Stimulated activated CD4-positive, alpha-beta T cell treated with anti-CD3 and anti-CD28 coated beads, TNF-alpha, amount 100 ng/mL, for 4 hours (primary cell): ENCODE measurements at places on chromosomes 12 and 14.

DNA sequence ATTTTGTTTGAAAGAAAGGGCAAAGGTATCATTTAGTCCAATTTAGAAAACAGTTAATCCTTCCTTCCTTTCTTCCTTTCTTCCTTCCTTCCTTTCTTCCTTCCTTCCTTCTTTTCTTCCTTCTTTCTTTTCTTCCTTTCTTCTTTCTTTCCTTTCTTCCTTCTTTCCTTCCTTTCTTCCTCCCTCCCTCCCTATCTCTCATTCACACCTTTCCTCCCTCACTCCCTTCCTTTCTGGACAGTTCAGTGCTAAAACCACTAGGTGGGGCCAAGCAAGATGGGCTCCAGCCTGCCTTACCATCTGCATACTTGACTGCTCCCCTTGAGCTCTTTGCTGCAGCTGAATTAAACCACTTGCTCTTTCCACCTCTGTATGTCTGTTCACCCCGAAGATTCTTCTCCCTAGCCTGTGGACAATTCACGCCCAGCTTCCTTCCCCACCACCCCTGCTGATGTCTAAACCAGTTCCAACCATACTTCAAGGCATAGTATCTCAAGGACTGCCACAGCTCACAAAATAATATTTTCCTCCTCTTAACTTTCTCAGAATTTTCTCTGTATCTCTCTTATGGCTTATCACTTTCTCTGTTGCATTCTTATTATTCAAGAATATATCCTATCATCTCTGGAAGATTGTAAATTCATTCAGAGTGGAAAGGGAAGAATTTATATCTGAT, 78.0 kb downstream of the DBX2 start:
- no peak for DNase-seq

DNA sequence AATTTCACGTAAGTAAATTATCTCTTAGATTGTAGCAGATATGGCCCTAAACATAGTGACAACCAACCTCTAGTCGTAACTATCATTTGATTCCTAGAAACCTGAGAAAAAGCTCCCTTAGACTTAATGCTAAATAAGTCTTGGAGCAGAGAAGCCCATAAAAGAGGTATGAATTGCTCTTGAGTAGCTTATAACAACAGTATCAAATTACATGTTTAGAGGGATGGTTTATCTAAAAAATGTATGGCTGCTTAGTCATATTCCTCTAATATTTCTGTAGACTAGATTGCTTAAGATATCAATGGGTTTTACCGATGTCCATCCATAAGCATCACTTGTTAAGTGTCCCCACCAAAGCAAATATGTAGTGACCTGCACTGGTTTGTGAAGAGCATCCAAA, 259.7 kb downstream of the NELL2 start:
- no peak for DNase-seq

GRCh38 chr14:51676549-51676948, 24.8 kb downstream of the FRMD6 start:
- DNase-seq, result no peak

DNA sequence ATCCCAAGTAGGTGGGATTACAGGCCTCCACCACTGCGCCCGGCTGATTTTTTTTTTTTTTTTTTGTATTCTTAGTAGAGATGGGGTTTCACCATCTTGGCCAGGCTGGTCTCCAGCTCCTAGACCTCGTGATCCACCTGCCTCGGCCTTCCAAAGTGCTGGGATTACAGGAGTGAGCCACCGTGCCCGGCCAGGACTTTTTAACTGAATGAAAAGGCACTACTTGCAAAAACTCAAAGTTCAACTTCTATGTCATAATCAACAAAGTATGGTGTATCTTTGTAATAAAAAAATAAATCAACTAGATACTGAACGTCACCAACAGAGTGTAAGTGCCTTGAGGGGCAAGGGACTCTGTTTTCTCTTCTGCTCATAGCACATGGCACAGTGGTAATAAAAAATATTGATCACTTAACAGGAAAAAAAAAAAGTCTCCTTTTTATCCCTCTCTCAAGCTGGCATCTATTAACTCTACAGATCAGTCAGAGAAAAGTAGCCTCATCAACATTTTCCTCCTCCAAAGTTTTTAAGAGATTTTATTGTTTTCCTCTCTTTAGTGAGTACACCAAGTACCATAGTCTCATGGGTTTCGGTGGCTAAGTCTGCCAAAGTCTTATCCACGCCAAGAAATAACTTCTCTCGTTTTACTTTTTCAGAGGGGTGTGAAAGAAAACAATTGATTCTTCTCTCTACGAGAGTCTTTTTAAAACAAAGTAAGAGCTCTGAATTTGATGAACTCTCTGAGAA, 10.6 kb upstream of the FOXN3 start:
- no peak for DNase-seq

GRCh38 chr12:124720004-124720680, 143.5 kb downstream of the SCARB1 start:
- DNase-seq, result no peak

DNA sequence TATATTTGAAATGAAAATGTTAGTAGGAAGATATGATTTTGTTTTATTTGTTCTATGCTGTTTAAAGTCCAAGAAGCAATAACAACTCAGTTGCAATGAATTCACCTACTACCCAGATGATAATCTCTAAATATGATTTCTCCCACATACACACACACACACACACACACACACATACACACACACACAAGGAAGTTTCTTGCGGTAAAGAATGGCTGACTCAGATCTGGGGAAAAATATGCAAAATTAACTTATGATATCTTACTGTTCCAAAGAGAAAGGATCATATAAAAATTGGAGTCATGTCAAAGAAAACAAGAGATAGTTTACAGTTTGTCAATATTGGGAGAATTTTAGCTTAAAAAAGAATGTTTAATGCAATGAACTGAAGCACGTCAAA, 456.7 kb downstream of the SLC16A7 start:
- no peak for DNase-seq

DNA sequence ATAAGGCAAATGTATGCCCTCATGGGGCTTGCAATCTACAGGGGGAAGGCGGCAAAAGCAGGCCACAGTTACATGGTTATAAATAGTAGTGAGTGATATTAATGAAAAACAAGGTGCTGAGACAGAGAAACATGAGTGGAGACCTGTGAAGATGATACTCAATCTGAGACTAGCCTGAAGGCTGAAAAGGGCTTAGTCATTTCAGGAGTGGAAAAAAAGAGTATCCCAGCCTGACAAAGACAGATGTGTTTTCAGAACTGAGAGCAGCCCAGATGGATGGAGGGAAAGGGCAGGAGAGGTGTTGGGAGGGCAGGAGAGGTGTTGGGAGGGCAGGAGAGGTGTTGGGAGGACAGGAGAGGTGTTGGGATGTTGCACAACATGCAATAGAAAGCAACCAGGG, 181.9 kb downstream of the C12orf42 start:
- no peak for DNase-seq

DNA sequence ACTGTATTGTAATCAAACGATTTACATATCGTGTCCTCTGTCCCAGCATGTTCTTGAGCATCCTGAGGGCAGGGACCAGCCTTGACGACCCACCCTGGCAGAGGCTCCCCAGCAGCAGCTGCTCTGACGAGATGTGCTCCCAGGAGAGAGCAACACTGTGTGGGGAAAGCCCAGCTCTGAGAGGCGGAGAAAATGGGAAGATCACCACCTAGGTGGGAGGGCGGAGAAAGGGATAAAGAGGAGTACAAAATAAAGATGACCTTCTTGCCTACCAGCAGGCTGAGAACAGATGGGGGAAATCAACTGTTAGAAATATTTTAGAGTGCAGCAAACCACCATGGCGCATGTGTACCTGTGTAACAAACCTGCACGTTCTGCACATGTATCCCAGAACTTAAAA, 71.5 kb upstream of the CAPRIN2 start:
- DNase-seq, result no peak

- no peak for DNase-seq
These were observed 51.7 kb upstream of the RIN3 start for GRCh38 chr14:92461891-92462290.

- DNase-seq, result no peak
These were observed 104.2 kb upstream of the LGR5 start for GRCh38 chr12:71335151-71335962.

- DNase-seq, result no peak
These were observed 24.3 kb downstream of the DDX24 start for GRCh38 chr14:94056579-94057308.

GRCh38 chr14:46581036-46581671, 70.4 kb downstream of the RPL10L start:
- DNase-seq, result no peak

- no peak for DNase-seq
These were observed 16.2 kb downstream of the NT5DC3 start for GRCh38 chr12:103824845-103825244.

DNA sequence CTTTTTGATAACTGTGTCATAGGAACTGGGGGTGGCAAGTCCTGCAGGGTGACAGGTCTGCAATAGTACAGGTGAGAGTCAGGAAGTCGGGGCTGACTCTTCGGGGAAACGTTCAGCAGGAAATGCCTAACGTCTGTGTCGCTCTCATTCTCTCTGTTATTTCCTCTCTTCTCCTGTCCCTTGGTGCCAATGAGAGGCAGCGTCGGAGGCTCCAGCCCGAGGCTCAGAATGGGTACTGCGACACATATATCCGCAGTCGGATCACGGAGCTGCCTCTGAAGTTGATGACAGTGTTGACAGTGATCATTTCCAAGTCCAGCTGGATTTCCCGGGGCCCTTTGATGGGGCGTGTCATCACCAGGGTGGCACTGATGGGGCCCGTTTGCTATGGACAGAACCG, 2.7 kb upstream of the TC2N start:
- DNase-seq, result peak; percentile 58

GRCh38 chr12:29782285-29782870, 1.4 kb downstream of the TMTC1 start:
- DNase-seq, result no peak

GRCh38 chr12:13942826-13943225, 38.6 kb downstream of the GRIN2B start:
- no peak for DNase-seq

- DNase-seq, result no peak
These were observed 1.9 kb downstream of the CCDC177 start for GRCh38 chr14:69572841-69573135.

DNA sequence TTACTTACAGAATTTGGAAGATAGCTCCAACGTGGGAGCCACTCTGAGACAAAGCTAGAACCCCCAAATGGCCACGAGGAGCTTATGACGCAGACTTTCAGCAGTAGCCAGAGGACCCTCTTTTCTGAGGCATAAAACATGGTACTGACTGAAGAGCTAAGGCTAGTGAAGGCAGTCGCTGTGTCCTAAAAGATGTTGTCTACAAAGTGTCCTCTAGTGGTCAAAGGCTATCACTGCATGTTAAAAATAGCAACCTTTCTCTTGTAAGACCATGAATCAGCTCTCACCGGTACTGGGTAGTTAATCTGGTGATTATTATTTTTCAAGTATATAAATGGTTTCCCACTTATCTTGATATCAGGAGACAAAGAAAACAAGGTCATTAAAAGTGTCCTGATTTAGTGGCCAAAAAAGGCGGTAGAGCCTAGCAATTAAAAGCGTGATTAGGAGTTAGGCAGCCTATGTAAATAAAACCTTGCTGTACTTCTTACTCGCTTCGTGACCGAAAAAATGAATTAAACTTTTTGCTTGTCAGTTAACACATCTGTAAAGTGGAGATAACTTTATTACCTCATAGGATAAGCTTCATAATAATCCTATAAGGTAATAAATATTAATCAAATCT, 47.0 kb upstream of the LGR5 start:
- DNase-seq, result no peak

GRCh38 chr14:34479694-34480093, 17.7 kb upstream of the SPTSSA start:
- DNase-seq, result no peak

DNA sequence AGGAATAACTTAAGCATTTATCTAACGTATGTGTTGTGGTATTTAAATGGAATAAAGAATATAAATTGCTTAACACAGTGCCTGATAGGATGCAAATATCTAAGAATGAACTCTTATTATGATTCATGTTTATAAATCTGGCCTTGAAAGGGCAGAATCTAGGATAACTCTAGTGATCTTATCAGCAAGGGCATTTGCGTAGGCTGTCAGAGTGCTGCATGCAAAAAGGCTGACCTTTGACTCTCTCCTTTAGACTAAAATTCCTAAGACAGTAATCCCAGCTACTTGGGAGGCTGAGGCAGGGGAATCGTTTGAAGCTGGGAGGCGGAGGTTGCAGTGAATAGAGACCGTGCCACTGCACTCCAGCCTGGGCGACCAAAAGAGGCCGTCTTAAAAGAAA, 31.3 kb upstream of the ANP32D start:
- no peak for DNase-seq

GRCh38 chr12:109444259-109444658, 32.8 kb downstream of the KCTD10 start:
- DNase-seq, result no peak

DNA sequence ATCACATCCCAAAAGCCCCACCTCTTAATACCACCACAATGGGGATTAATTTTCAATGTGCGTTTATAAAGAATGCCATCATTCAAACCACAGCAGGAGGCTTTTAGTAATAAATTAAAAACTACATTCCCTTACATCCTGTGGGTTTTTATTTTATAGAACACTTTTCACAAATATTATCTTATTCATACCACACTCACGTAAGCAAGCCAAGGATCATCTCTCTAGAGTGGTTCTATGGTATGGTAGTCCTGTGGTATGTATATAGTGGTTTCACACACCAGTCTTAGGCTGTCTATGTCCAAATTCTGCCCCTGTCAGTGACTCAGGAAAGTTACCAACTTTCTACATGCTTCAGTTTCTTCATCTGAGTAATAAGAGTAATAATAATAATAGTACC, 100.2 kb downstream of the GALC start:
- DNase-seq, result no peak

- no peak for DNase-seq
These were observed 24.1 kb downstream of the YAF2 start for GRCh38 chr12:42213954-42214426.

GRCh38 chr12:75634244-75635222, 123.1 kb upstream of the KRR1 start:
- DNase-seq, result no peak

DNA sequence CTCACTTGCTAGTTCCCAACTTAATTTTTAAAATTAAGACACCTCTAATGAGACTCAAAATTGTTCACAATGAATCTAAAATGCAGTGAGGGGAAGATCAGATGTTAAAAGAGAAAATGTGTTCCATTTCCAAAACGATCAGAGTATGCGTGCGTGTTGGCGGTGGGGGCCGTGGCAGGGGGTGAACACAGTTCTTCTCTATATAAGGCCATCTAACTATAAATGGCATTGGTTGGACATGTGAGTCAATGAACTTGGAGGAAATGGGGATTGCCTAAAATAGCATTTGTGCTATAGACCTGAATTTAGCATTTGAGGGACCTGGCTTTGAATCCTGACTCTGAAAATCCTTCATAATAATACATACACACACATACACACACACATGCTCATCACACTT, 149.4 kb downstream of the FOXN3 start:
- DNase-seq, result no peak

GRCh38 chr14:60250257-60251035, 1.4 kb downstream of the PPM1A start:
- DNase-seq, result no peak
